ENCODE measurements at places on chromosomes 11 and 22.
A peak's percentile ranks its signal among the peaks of the same experiment; 100 is the strongest.

GRCh38 chr22:42270176-42270509 is 310 bp downstream of the TCF20 start:
- DNase-seq, result no peak

DNA sequence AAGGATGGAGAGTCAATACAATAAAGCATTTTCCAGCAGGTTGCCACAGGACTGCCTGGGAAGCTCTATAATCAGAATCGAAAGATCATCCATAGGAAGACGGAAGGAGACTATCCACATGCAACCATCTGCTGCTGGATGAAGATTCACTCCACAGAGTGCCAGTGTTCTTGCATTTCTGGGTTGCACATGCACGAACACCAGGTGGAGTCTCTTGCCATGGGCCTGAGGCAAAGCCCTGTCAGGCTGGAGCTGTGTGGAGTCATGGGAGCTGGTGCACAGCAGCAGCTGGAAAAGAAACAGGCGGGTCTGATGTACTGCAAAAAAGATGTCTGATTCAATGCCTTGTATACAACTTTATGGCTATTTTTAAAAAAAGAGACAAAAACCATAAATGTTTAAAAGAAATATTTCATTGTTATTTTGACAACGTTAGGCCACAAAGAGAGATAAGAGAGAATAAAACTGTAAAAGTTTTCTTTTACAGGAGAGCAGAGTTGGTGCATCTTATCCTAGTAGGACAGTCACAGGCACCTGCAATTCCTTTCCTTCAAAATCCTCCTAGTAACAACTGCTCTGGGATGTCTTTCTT is 12.9 kb upstream of the FAT3 start:
- no peak for DNase-seq

- no peak for DNase-seq
Observed at GRCh38 chr11:19766206-19766605, 53.6 kb downstream of the NAV2 start.

DNA sequence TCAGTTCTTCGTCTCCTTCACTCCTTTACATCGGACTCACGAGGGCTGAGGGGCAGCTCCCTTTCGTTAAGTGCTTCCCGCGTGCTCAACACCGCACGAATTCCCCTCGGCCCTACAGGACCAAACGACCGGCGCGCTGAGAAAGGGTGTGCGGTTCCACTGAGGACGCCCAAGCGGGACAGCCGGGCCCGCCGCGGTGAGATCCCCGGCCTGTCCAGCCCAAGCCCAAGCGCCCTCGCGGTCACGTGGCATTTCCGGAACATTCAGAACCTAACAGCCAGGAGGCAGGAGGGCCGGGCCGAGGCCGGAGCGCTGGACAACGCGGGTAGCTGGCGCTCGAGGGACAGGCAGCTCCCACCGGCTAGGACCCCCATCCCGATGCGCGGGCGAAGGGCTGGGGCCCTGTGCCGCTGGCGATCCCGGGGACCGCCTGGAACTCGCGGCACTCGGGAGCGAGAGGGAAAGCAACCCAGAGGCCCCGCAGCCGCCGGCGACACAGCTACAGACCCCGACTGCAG is 737 bp upstream of the STIP1 start:
- DNase-seq, result no peak

GRCh38 chr11:86797133-86797532 is 3.2 kb upstream of the PRSS23 start:
- DNase-seq, result no peak

DNA sequence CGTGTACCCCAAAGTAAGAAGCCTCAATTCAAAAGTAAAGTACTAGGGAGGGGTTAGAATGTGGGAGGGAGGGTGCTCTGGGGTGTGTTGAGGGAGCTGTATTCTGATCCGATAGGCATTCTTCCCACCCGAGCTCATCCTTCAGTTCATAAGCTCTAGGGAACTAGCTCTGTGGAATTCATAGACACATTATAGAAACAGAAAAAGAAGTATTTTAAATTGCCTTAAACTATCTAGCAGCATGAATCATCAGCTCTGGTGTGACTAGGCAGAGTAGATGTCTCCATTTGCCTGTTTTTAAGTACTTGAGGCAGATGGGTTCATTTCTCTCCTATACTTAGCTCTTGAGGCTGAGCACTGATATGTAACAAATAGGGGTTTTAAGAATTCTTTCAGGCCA is 7.3 kb upstream of the SGSM3 start:
- no peak for DNase-seq

DNA sequence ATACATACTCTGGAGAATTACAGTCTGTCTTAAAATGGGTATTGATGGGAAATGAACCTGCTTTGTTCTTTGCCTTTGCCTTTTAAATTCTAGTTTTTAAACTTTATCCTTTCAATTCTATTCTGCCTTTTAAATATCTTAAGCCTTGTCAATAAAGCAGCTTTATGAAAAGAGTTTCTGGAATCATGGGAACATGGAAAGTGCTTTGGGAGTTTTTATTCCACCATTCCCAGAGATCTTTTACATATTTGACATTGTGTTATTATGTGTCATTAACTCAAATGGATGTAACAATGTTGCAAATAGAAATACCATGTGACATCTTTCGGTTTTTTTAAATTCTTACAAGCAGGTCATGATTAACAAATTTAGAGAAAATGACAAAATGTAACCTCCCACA is 555.7 kb upstream of the ANO3 start:
- DNase-seq, result no peak

- DNase-seq, result no peak
Observed at GRCh38 chr11:34840736-34841386, 75.3 kb downstream of the APIP start.

DNA sequence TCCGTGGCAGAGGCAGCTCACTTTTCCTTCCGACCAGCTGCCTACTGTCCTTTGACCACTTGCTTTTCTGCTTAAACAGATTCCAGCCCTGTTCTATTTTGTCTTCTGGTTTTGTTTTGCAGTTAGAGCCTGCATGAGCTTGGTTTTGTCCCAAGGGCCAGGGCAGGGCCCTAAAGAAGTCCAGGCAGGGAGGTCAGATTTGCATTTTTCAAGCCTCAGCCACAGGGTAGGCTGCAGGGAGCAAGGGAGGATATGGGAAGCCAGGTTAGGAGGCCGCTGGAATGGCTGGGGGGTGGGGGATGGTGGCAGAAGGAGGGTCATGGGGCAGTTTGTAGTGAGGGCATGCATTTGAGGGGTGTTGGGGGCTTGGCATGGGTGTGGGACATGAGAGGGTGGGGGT is 23.1 kb downstream of the FADD start:
- DNase-seq, result no peak

DNA sequence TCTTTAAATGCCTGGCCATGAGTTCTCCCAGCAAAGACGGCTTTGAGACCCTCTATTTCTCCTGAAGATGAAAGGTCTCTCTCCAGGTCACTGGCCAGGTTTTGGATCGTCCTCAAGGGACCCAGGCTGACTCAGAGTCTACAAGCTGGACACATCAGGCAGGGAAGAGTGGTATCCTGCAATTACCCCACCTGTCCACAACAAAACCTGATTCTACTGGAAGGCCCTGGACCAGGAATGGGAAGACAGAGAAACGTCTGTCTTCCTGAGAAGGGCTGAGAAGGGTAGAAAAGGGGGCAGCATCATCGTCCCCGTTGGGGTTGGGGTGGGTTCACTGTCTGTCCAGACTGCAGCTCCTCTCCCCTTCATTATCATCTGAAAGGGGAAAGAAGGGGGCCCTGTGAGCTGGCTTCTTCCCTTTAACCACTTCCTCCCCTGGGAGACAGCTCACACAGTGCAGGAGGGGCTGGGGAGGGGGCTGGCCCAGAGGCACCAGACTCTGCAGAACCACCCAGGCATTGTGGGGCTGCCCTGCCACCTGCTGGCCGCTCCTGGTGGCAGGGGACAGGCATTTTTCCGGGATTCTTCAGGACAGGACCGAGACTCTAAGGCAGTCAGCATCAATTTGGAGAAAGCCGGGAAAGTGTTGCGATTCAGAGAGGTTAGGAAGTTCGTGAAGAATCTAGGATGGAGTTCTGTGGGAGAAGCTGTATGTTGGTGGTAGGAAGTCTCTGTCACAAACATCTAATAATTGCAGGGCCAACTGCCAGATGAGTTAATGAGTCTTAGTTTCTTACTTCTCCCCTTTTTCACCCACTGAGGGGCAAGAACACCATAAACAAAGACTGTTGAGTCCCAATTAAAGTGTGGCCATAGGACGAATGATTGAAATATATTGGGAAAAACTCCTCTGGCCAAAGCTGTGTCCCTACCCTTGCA is 57.6 kb downstream of the SYN3 start:
- peak; percentile 1 for DNase-seq

- DNase-seq, result no peak
Observed at GRCh38 chr11:92830377-92831155, 138.9 kb upstream of the MTNR1B start.

- no peak for DNase-seq
Observed at GRCh38 chr22:46436595-46437175, 100.7 kb downstream of the CELSR1 start.

GRCh38 chr22:28608546-28608945 is 71.1 kb downstream of the TTC28 start:
- no peak for DNase-seq

DNA sequence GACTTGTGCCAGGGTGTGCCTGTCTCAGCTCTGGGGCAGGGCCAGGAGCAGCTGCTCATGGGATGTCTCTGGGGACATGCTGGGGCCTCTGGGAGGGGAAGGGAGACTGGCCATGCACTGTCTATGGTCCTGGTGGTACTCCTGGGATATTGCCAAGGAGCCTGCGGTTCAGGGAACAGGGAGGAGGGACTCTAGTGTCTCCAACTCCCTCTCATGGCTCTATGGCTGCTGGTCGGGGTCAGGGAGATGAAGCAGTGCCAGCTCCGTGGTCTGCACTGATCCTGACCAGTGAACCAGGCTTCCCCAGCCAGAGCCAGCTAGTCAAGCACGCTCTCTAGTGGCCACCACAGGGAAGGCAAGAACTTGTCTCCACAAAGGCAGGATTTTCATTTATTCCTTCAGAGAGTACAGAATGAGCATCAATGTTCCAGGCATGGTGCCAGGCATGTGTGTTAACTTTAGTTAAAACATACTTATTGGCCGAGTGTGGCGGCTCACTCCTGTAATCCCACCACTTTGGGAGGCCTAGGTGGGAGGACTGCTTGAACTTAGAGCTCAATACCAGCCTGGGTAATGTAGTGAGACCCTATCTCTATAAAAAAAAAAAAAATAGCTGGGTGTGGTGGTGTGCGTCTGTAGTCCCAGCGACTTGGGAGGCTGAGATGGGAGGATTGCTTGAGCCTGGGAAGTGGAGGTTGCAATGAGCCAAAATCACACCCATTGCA is 2.5 kb upstream of the BEST1 start:
- DNase-seq, result peak; percentile 35

DNA sequence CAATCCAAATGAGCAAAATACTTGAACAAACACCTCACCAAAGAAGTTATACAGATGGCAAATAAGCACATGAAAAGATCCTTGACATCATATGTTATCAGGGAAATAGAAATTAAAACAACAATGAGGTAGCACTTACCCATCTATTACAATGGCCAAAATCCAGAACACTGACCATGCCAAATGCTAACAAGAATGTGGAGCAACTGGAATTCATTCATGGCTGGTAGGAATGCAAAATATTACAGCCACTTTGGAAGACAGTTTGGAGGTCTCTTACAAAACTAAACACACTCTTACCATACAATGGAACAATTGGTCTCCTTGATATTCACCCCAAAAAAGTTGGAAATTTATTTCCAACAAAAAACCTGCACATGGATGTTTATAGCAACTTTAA is 19.1 kb upstream of the FAM181B start:
- no peak for DNase-seq

DNA sequence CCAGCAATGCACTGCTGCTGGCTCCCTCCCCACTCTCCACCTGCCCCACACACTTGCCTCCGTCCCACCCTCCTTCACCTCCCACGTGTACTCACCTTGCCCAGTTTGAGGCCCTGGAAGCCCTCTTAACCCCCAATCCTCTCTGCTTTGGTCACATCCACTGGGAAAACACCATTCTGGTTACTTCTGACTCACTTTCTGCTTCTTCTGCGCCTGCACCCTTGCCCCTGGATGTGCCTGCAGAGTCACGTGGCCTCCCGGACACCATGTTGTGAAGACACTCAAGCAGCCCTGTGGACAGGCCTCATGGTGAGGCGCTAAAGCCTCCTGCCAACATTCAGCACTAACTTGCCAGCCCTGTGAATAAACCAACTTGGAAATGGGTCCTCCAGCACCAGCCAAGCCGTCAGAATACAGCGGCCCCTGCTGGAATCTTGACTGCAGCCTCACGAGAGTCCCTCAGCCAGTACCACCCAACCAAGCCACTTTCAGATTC is 2.6 kb upstream of the NAALADL1 start:
- no peak for DNase-seq

GRCh38 chr11:58582437-58582836 is 3.6 kb downstream of the ZFP91 start:
- no peak for DNase-seq
